Stimulated activated CD8-positive, alpha-beta memory T cell treated with anti-CD3 and anti-CD28 coated beads, Interleukin-15, amount 100 ng/mL, for 24 hours (primary cell): ENCODE measurements at places on chromosomes 3 and 15.

DNA sequence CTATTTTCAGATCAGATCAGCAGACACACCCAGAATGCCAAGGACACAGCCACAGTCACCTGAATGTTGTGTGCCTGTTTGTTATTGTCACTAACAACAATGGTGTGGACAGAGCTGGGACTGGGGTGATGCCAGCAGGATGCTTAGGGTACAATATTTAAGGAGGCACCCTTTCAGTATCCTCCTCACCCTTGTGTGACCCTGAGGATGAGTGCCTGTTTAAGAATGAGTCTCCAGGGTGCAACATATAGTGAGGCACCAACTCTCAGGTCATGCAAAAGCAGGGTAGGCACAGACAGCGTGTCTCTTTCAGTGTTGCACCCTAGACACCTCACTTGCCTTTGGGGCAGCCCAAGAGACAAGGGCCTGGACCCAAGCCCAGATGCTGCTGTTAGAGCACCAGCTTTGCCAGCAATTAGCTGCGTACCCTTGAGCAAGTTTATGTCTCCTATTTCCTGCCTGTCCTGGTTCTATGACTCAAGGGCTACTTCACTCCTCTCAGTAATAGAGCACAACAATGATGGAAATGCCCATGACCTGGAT, 122.6 kb downstream of the AQP9 start:
- no peak for DNase-seq

GRCh38 chr3:13844286-13844685, 35.6 kb downstream of the WNT7A start:
- no peak for DNase-seq

- no peak for DNase-seq
These were observed 25.9 kb upstream of the FBN1 start for GRCh38 chr15:48671103-48672022.

GRCh38 chr15:79310612-79310984, 314 bp upstream of the TMED3 start:
- no peak for DNase-seq

DNA sequence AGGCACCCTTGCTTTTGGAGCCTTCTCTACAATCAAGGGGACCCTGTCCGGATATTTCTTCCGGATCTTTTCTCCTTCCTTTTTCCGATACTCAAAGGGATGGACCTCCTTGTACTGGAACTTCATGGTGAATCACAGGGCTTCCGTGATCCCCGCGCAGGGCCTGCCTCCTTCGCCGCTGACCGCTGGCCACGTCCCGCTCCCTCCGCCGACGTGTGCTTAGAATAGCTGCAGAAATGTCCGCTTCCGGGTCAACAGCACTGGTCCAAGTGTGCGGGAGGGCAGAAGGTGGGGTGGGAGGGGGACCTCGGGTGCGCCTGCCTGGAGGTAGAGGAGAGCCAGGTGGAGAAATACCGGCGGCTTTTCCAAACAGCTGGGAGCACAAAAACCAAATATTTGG, 3.0 kb upstream of the ZNF774 start:
- no peak for DNase-seq

- DNase-seq, result no peak
These were observed 6.5 kb upstream of the SYNM start for GRCh38 chr15:99098426-99098825.

DNA sequence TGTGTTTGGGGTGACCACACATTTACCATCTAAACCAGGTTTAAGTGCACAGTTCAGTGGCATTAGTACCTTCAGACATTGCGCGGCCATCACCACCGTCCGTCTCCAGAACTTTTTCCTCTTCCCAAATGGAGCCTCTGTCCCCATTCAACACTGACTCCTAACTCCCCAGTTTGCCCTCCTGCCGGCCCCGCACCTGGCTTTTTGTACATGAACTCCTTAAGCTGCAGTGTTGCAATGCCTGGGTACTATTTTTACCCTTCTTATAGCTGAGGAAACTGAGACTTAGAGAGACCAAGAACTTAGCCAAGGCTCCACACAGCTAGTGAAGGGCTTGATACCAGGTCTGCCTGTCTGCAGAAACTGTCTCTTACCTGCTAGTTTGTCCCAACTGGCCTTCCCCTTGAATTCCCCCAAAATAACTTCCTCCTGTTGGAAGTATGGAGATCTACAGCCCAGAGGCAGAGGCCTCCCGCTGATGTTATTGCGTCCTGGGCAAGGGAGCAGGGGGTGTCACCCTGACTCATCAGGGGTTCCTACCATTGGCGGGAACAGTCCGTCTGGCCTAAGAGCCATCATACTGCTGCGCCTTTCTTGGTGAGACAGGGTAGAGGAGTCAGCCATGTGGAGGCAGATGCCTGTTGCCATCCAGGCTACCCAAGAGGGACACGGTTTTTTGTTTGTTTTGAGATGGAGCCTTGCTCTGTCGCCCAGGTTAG, 65.6 kb downstream of the GRIP2 start:
- DNase-seq, result no peak

- DNase-seq, result no peak
These were observed 3.1 kb downstream of the MYLK start for GRCh38 chr3:123880998-123881561.
